ENCODE measurements at places on chromosomes 7 and 10.
A peak's percentile ranks its signal among the peaks of the same experiment; 100 is the strongest.

DNA sequence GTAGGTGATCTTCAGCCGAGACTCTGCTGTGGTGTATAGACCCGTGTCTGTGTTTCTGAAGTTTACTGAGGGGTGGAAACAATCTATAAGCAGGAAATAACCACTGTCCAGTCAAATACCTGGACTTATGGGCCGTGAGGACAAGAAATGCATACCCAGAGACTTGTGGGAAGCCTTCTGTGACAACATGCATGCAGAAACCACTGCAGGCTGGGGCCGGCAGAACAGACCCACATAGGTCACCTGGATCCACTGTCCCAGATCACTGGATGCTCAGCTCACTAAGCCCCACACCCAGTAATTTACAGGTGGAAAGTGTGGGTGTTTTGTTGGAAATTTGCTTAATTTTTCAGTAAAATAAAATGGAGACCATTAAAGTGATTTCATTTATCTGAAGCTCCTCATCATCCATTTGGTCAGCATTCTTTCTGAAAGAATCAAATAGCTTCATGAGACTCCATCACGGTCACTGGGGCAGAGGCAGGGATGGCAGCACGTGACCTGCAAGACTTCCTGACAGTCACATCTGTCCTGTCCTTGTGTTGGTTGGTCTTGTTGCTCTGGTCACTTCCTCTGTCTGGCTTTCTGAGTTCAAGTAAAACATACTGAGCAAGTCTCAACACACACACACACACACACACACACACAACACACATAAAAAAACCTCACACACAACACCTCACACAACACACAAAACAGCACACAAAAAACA, 108.3 kb downstream of the TNS3 start:
- no peak for DNase-seq

DNA sequence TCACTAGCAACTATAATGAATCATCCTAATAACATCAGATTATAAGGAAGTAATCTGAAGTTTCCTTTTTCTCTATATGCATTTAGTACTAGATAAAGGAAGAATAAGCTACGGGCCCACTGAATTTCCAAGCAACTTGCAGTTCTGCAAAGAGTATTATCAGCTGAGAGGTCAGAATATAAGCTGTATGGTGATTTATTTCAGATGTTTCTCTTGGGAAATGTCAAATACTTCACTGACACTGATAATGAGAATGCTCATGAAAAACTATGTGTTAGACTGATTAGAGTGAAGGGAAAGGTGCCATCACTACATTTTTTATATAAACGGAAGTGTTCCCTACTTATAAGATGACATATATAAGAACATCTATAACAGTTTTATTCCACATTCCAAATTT, 251.2 kb upstream of the HGF start:
- DNase-seq, result no peak

GRCh38 chr7:51244885-51245284, 71.7 kb downstream of the COBL start:
- no peak for DNase-seq

DNA sequence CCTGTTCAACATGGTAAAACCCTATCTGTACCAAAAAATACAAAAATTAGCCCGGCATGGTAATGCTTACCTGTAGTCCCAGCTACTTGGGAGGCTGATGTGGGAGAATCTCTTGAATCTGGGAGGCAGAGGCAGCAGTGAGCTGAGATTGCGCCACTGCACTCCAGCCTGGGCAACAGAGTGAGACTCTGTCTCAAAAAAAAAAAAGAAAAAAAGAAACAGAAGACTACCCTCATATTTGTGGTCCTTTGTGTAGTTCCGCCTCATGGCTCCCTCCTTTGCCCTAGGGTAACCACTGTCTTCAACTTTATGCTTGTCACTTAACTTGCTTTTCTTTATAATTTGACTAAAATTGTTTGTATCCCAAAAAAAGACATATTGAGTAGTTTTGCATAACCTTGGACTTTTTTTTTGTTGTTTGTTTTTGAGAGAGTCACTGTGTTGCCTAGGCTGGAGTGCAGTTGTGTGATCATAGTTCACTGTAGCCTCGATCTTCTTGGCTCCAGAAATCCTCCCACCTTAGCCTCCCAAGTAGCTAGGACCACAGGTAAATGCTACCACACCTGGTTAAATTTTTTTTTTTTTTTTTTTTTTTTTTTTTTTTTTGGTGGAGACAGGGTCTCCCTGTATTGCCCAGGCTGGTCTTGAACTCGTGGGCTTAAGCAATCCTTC, 3.7 kb downstream of the ZNF487 start:
- DNase-seq, result no peak

GRCh38 chr10:121185816-121186455, 334.8 kb downstream of the WDR11 start:
- no peak for DNase-seq

DNA sequence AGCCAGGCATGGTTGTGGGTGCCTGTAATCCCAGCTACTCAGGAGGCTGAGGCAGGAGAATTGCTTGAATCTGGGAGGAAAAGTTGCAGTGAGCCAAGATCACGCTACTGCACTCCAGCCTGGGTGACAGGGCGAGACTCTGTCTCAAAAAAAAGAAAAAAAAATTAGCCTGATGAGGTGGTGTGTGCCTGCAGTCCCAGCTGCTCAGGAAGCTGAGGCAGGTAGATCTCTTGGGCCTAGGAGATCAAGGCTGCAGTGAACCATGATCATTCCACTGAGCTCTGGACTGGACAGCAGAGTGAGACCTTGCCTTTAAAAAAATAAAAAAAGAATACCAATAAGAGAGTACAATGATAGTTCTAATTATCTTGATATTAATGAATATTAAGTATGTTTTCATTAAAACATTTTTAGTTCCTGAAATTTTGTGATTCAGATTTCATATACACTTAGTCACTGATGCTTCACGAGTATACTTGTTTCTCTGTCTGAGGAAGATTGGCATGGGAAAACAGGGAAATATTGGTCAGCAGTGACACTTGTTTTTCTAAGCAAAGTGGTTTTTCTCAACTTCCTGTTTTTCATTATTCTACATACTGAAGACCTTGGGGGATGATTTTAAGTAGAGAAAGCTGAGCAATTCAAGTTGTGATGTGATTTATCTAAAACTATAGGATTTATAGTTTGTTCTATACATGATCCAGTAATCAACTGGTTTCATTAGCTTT, 76.8 kb downstream of the ADK start:
- DNase-seq, result no peak

GRCh38 chr10:74763934-74764591, 62.3 kb upstream of the KAT6B start:
- no peak for DNase-seq

GRCh38 chr7:22204312-22204711, 152.6 kb downstream of the RAPGEF5 start:
- no peak for DNase-seq

DNA sequence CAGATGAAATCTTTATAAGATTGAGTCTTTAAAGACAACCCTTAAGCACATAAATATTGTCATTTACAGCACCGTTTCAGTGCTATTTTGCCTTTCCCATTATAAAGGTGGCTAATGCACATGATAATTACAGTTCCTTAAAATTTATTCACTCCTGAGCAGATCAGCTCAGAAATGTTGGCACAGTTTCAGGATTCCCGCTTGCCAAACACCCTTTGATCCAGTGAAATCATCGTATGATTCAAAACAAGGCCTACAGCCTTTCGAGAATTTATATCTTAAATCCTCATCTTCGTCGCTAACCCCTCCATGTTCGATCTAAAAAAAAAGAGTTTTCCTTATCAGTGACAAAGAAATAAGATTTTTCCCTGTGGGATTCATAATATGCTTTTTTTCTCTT, 14.1 kb upstream of the SOSTDC1 start:
- no peak for DNase-seq

DNA sequence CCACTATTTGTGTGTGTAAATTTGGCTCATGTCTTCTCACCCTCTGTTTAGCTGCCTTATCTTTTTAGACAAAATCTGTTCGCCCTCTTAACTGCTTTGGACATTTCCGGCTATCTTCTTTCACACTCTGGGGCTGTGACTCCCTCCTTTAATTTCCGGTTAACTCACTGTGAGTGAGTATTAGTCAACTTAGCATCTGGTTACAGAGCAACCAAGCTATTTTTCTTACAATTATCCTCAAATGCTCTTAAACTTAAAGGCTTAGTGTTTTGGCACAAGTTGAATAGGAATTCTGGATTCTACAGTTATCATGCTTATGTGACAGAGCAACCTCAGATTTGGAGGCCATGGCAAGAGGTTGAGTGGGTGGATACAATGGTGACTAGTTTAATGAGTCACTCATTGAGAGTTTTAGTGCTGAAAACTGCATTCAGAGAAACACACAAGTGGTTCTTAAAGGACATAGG, 177.6 kb upstream of the SEMA3A start:
- DNase-seq, result no peak

- DNase-seq, result no peak
These were observed 22.6 kb downstream of the EPDR1 start for GRCh38 chr7:37942934-37943610.

- DNase-seq, result no peak
These were observed 375.8 kb upstream of the PODXL start for GRCh38 chr7:131932271-131932670.

- DNase-seq, result no peak
These were observed 551 bp downstream of the WASL start for GRCh38 chr7:123748171-123748733.

GRCh38 chr10:3494131-3494837, 290.7 kb downstream of the KLF6 start:
- DNase-seq, result no peak

DNA sequence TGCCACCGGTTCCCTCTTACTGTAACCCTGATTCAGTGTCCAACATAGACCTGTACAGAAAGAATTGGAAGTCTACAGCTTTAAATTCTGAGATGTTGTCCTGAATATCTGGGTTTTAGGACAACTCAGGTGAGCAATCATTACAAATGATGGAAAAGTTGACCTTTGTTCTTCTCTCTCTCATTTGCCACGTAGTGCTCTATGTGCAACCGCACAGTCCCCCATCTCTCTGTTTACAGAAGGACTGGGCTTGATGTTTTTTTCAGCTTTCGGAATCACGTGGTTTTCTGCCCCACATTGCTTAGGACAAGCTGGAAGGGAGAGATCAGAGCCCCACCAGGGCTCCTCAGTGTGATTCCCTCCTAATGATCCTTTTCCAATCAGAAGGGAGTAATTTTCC, 22.2 kb downstream of the NEUROD6 start:
- DNase-seq, result no peak

DNA sequence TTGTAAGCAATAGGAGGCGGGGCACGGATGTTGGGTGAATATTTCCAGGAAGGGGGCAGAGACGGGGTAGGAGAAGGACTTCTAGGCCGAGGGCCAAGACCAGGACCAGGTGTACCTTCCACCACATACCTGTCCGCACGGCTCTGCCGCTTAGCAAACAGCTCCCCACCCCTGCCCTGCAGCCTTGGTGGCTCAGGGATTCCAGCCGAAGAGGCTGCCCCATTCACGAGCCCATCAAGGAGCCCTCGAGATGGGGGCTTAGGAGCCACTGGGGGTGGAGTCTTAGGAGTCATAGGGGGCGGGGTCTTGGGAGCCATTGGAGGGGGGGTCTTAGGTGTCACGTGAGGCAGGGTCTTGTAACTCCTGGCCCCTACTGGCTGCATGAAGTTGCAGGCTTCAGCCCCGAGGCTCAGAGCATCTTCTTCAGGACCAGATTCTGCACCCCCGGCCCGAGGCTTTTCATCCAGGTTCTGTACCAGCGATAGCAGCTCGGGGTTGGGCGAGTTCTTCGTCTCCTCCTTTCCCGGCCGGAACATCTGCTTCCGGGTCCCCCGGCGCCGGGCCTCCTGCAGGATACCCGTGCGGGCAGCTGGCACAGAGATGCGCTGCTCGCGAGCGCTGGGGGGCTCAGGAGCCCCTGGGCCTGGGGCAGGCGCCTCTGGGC, 6.1 kb upstream of the MYOZ1 start:
- DNase-seq, result peak; percentile 79

DNA sequence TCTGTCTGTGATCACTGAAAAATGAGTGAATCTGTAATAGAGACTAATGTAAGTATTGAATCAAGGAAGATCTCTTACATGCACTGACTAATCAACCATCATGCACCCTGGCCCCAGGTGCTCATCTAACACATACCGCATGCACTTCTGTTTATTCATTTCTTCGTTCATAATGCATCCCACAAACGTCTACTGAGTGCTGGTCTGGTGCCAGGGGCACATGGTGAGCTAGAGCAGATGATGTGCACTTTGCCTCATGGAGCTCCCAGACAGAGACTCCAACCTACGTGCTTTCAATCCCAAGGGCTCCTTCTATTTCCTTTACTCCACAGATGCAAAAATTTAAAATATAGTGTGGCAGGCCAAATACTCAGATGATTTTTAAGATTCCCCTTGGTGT, 10.7 kb downstream of the C10orf90 start:
- no peak for DNase-seq

DNA sequence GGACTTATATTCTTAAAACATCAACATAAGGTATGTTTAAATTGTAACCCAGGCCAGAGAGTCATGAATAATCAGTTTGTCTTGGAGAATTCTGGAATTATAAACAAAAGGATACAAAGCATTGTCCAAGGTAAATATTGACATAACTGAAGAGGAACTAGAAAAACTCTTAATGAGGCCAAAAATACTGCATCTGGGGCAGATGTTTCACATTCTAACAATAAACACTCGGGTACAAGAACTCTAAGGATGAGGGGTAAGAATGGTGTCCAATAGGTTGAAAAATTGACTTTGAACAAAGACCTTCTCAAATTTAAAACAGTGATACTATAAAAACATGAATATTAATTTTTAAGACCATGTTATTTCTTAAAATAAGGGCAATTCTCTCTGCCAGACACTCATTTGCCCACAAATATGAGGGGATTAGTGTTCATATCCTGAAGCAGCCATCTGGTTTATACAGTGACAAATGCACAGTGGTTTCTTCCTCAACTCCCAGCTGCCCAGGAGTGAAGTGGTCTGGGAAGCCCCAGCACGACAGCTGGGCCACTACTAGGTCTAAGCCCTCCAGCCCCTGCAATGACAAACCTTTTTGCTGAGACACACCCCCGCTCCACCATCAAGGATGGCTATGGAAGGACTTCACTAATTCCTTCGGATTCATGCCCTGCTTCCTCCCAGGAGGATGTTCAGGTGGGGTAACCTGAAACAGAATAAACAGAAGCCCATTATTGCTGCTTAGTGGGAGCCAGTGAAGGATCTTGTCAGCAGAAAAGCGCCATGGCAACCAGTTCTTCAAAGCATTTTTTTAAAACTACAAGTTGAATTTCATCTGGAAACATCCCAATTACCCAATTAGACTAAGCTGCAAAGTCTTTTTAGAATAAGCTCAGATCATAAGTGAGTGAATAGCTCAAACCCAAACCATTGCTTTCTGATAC, 107.5 kb upstream of the ARID5B start:
- peak; percentile 36 for DNase-seq

GRCh38 chr7:66720561-66720960, 20.0 kb upstream of the RABGEF1 start:
- no peak for DNase-seq

DNA sequence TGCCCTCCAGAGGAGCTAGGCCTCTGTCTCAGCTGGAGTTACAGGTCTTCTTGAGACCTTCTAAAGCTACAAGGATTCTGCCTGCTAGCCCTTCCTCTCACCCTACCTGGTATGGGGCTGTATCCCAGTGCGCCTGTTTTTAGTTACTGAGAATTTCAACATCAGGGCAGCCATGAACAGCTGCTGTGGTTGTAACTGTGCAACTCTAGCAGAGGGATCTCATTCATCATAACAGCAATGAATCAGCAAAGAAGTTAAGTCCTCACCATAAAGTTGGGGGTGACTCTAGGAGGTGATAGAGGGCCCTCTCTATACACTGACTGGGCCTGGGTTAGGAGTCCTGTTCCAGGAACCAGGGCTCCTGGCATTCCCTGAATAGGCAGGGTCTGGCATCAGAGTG, 14.0 kb upstream of the CDH23 start:
- DNase-seq, result no peak

GRCh38 chr10:114635101-114635500, 23.0 kb downstream of the ABLIM1 start:
- no peak for DNase-seq

- no peak for DNase-seq
These were observed 714 bp upstream of the CASP2 start for GRCh38 chr7:143287339-143287934.
